Left lung (tissue), 14 donors: ENCODE measurements at places on chromosomes 5 and 9.
A peak's percentile ranks its signal among the peaks of the same experiment; 100 is the strongest.

- no peak for DNase-seq
Observed at GRCh38 chr9:84305497-84306131, 34.9 kb downstream of the SLC28A3 start.

- no peak for DNase-seq
Observed at GRCh38 chr9:135703726-135704125, 1.7 kb downstream of the KCNT1 start.

DNA sequence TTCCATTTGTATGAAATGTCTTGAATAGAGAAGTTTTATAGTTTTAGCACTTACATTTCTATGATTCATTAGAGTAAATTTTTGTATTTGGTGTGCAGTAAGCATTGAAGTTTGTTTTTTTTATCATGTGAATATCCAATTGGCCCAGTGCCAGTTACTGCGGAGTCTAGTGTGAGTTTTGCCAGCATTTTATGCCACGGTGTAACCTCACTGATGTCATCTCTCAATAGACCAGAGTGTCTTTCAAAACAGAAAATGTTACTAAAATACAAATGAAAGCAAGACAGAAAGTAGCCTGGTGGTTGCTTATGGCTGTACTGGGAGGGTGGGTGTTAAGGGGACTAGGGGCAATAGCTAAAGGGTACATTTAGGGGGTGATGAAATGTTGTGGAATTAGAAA is 62.8 kb downstream of the IPPK start:
- no peak for DNase-seq

- no peak for DNase-seq
Observed at GRCh38 chr5:10592601-10593000, 28.7 kb downstream of the ANKRD33B start.

GRCh38 chr5:129718471-129719090 is 29.3 kb upstream of the MINAR2 start:
- peak; percentile 80 for DNase-seq

DNA sequence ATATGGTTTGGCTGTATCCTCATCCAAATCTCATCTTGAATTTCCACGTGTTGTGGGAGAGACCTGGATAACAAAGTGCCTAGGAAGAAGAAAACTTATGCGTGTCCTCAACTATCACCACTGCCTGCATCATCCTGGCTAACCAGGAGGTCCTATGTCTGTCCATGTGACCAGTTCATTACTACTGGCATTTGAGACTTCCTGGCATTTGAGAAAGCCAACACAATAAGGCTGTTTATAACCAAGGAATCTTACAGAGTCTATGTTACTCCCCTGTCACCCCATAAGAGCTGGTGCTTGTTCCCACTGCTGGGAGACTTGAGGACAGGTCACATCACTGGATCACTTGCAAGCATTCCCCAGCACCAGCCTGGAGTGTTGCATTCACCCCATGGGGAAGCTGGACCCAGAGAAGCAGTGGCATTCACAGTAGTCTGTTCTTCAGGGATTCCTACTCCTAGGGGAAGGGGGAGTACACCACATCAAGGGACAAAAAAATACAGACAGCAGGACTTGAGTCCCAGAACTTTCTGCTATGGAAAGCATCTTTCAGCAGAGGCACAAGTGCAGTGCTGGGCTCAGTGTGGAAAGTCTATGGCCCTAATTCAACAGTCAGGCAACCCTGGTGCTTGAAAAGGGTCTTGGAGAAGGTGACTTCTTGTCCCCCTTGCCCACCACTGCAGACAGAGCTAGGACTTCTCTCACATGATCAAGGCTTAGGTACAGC is 717.1 kb downstream of the SEMA5A start:
- no peak for DNase-seq

DNA sequence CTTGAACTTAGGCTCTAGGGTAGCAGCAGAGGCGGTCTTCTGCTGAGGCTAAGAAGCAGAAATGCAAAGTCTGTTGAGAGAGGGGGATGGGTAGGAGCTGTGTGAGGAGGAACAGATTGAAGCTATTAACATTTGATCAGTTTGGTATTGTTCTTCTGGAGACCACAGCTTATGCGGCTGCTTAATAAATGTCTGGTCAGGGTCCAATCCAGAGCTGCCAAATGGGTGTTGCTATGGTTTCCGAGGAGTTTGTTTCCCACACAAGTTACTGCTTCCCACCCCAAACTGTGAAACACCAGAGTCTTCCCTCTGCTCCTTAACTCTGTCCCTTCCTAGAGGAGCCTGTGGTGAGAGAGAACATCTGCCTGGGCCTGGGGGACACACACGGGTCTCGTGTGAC is 142.2 kb upstream of the KLF4 start:
- DNase-seq = no peak

- no peak for DNase-seq
Observed at GRCh38 chr5:120532835-120533234, 68.7 kb downstream of the PRR16 start.

- DNase-seq = peak; percentile 98
Observed at GRCh38 chr9:36136272-36136893, at the start of gene GLIPR2. GLIPR2 (plus strand) TSS chr9:36136733; CDS start chr9:36136779, 46 bp downstream.

DNA sequence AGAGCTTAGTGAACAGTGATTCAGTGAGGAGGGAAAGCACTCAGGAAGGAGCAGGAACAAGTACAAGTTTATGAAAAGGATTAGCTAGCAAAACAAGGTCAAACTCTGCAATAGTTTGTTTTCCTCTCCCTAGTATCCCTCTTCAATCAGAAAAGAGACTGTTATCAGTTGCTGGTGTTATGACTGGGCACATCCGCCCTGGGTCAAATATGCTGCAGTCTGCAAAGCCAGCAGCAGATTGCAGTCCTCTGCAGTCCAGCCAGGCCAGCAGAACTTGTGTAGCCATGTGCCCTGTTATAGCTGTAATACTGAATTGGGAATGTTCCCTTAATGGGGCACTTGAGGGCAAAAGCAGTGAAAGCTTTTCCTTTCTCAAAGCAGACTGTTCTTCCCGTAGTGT is 12.0 kb downstream of the PCDHAC2 start:
- no peak for DNase-seq

- DNase-seq = no peak
Observed at GRCh38 chr9:33202552-33203201, 35.5 kb upstream of the B4GALT1 start.

DNA sequence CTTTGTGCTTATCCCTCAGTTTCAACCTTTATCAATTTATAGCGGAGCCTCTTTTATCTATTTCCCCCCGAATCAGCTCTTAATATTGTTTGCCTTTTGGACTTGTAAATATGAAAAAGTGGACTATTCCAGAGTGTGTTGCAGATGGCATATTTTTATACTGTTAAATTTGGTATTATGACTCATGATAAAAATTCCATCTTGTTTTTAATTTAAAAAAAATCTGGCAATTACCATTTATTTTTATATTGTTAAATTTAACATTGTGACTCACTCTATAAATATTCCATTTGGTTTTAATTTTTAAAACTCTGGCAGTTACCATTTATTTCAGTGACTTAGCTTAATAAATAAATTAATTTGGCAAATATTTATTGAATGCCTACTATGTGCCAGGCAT is 37.5 kb downstream of the RBM27 start:
- DNase-seq = no peak

DNA sequence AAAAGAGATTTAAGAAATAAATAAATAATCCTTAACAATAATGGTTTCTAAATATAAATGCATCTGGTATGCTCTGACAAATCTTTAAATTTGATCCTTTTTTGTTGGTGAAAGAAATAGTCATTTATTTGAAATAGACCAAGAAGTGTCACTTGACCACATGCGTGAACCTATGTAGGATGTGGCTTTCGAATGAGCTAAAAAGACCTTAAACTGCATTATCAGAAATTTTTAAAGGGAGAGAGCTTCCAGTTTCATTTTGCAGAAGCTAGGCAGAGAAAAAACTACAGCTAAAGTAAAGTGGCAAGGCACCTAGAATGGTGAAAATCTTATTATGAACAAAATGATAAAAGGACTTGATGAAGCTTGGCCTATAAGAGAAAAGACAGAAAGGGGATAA is 309.2 kb upstream of the EFNA5 start:
- no peak for DNase-seq

DNA sequence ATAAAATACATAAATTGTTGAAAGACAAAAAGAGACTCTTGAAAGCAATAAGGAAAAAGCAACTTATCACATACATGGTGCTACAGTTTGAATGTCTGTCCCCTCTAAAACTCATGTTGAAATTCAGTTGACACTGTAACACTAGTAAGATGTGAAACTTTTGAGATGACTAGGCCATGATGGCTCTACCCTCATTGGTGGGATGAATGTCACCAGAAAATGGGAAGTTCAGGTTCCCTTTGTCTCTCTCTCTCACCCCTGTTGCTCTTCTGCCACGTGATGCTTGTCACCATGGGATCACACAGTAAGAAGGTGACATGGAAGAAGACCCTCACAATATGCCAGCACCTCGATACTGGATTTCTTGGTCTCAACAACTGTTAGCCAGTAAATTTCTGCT is 50.3 kb upstream of the SPTLC1 start:
- no peak for DNase-seq

GRCh38 chr5:43623048-43623680 is 20.2 kb downstream of the NNT start:
- DNase-seq = no peak

- no peak for DNase-seq
Observed at GRCh38 chr5:39623291-39623865, 198.6 kb upstream of the DAB2 start.

DNA sequence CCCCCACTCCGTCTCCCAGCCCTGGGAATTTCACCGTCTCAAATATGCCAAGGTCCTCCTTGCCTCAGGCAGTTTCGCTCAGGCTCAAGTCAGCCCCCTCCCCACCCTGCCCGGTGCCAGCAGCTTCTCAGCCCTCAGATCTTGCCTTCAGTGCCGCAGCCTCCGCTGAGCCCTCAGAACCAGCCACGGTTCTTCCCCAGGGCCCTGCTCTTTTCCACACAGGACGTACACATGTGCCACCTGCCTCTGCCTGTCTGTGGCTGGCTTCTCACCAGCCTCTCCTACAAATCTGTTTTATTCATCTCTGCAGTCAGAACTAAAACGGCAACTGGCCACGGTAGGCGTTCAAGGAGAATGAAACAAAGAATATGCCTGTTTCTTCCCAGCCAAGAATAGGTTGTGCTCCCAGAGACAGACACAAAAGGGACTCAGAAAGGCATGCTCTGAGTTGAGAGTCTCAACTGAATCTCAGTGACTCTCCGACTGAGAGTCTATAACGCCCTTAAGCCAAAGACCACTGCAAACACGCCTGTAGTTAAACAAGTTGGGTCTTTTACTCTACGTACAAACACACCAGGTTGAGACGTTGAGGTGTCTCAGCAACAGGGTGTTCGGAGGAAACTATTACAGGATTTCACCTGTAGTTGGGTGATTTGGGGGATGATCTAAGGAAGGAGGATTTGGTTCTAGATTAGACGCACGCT is 10.6 kb upstream of the GRIN1 start:
- no peak for DNase-seq

DNA sequence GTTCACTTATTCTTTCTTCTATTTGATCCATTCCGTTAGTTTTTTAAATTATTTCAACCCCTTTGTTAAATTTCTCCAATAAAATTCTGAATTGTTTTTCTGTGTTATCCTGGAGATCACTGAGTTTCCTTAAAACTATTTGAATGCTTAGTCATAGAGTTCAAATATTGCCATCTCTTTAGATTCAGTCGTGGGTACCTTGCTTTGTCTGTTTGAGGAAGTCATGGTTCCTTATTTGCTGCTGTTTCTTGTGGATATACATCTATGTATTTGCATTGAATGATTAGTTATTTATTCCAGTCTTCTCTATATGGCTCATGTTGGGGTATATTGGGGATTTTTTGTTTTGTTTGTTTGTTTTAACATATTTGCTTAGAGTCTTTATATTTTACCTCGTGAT is 80.6 kb downstream of the HINT1 start:
- DNase-seq = no peak

DNA sequence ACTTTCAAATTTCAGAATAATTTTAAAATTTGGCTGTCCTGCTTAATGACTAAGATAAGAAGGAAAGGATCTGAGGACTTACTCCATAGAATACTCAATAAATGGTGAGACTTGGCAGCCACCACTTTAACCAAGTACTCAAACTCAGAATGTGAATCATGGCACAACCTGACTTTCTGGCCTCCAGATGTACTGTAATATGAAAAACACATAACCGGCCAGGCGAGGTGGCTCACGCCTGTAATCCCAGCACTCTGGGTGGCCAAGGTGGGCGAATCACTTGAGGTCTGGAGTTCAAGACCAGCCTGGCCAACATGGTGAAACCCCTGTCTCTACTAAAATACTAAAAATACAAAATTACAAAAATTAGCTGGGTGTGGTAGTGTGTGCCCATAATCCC is 10.0 kb upstream of the MARCHF6 start:
- no peak for DNase-seq

DNA sequence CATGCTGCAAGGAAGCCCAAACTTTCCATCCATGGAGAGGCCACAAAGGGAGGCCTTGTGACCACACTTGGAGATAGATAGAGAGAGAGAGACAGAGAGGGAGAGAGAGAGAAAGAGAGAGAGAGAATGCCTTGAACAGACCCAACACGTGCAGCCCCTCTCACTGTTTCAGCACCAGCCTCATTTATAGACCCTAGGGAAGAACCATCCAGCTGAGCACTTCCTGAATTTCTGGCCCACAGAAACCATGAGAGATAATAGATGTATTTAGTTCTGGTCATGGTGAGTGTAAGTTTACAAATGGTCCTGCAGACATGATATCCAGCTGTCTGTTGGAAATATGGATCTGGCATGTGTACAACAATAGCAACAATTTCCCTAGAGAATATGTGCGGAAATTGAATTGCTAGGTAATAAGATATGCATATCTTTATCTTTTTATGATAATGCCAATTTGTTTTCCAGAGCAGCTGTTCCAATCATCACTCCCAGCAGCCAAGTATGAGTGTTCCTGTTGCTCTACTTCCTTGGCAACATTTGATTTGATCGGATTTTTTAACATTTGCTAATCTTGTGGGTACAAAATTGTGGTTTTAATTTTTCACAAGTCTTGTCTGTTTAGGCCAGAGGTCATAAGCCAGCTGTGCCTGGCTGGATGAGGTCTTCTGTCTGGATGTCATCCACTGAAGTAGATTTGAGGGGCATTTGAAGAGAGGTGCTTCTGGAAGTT is 217.3 kb upstream of the IL12B start:
- DNase-seq = no peak

- DNase-seq = no peak
Observed at GRCh38 chr5:134772461-134773125, 14.0 kb downstream of the DDX46 start.

DNA sequence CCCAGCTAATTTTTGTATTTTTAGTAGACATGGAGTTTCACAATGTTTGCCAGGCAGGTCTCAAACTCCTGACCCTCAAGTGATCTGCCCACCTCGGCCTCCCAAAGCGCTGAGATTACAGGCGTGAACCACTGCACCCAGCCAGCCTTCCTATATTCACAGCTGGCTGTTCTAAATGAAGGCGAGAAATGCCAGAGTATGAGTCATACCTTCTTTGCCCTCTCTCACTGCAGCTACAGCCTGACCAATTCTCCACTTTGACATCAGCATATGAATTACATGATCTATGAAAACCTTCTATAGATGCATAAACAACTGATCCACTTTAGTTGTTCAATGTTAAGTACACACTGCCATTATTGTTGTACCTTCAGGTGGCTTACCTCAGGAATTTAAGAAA is 14.5 kb downstream of the APTX start:
- DNase-seq = no peak

GRCh38 chr9:19440823-19441580 is 32.2 kb downstream of the ACER2 start:
- DNase-seq = no peak
